IPS DF 19.7 (cell line): ENCODE measurements at places on chromosomes 16 and 17.

- DNase-seq, result no peak
Measured at GRCh38 chr17:57365420-57365819, 109.1 kb downstream of the MSI2 start.

DNA sequence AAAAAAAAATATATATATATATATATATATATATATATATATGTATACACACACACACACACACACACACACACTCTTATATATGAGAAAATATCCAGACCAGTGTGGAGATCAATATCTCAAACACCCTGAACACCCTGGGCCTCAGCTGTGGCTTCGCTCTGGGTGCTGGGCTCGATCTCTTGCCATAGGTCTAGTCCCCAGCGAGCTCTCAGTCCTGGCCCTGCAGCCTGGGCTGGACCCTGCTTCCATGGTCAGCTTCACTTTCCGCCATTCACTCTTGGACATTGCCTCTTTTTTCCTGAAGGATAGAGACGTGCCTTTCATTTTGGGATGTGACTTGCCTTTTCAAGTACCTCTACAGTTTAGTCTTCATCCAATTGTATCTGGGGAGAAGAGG lies 341.7 kb downstream of the CPPED1 start:
- DNase-seq, result no peak

DNA sequence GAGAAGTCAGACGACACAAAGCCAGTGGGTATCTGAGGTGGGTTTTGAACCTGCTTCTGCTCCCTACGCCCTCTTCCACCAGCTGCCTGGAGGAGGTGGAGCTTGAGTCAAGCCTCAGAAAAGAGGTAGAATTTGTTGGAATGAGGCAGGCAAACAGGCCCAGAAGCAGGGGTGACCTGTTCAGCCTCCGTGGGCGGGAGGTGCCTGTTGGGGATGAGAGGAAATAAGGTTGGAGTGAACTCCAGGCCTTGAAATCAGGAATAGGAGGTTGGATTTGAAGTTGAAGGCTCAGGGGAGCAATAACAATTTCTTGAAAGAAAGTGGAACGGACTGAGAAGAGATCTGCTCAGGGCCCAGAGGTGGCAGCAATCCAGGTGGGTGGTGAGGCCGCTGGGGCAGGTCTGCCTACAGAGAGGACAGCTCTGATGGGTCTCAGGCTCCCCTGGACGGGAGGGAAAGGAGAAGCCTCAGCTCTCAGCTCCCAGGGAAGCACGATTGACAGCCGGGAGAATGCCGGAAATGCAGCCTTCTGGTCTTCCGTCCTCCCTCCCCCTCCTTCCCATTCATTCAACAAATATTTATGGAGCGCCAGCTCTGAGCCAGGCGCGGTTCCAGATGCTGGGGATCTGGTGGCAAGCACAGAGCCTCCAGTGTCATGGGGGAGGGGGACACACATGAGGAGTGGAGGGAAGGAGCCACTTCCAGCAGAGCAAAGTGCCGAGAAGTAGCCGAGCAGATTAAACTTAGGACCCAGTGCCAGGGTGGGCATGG lies 61.9 kb upstream of the CIBAR2 start:
- no peak for DNase-seq

DNA sequence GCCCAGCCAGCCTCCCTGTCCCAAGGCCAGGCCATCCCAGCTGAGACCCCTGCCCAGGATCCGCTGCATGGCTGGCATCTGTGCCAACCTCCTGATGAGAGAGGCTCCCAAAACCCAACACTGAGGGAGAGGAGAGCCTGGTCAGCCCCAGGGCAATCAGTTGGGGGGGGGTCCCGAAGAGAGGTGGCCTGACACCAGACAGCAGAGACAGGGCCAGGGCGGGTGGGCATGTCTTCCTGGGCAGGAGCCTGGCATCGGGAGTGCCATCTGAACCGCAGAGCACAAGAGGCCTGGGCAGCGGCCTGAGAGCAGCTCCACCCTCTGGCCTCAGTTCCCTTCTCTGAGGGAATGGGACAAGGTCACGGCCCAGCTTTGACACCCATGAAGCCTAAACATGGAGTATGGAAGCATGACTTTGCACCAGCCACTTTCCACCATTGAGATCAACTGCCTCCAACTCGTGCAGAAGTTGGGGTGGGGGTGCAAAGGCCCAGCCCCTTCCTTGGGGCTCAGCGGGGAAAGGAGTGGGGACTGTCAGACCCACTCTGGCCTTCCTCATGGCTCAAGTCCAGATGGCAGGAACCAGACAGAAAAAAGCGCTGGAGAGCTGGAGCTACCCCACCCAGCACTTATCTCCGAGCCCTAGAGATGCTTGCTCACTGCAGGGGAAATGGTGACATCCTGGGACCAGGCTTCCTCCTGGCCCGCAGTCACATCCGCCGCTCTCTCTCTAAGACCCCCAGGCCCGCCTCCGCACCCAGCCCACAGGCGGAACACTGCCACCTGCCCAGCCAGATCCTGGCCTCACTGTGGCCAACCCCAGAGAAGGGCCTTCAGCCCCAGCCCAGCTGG lies 9.7 kb downstream of the RHBDF2 start:
- no peak for DNase-seq

- no peak for DNase-seq
Measured at GRCh38 chr17:31907342-31907962, 5.9 kb upstream of the UTP6 start.

DNA sequence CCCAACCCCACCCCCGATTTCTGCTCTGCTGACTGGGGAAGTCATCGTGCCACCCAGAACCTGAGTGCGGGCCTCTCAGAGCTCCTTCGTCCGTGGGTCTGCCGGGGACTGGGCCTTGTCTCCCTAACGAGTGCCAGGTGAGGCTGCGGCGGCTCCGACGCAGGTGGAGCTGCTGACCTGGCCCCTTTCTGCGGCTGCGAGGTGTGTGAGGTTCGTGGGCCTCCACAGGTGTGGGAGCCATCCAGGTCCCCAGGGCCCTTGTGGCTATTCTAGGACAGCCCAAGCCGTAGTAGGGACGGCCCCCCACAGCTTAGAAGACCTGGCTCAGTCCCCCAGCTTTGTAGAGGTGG lies 3.0 kb downstream of the UBE2I start:
- no peak for DNase-seq
